ENCODE measurements at places on chromosomes 6 and 20.

DNA sequence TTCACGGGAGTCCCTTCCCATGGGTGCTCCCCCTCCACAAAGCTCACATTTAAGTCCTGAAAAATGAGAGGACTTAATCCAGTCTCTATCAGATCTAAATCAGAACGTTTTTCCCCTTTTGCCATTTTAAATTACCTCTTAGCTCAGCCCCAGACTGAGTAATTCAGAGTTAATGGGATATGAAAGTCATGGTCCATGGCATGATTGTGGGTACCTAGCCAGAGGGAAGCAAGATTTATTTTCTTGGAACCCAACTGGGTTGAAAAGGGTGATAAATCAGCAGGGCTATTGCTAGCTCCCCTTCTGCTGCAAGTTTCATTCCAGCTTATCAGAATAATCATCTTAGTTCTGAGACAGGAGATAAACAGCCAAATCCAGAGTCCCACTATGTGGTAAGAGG lies 320.2 kb upstream of the CHD6 start:
- no peaks in the 10 kb centered on the region for H3K4me1 ChIP-seq
- 0 out of 2 replicates have a peak, but pooled peaks cover 1% of the 10 kb centered on the region for H3K27me3 ChIP-seq
- no peak overlapping the region for H3K4me3 ChIP-seq
- no peak overlapping the region for H3K27ac ChIP-seq
- no peaks in the 10 kb centered on the region for H3K36me3 ChIP-seq

- H3K4me1 ChIP-seq, result peaks cover 29% of the 10 kb centered on the region
- DNase-seq, result peak; percentile 19
- H3K36me3 ChIP-seq, result no peaks in the 10 kb centered on the region
- no peak overlapping the region for H3K4me3 ChIP-seq
Measured at GRCh38 chr6:4931530-4932227, 72.2 kb downstream of the RPP40 start.

- H3K27me3 ChIP-seq, result no peaks in the 10 kb centered on the region
- H3K4me1 ChIP-seq, result no peaks in the 10 kb centered on the region
- no peaks in the 10 kb centered on the region for H3K36me3 ChIP-seq
Measured at GRCh38 chr20:53045941-53046340, 73.8 kb downstream of the TSHZ2 start.

- peak overlapping the region; percentile 92 for H3K27ac ChIP-seq
- peak overlapping the region; percentile 56 for H3K4me3 ChIP-seq
- no peaks in the 10 kb centered on the region for H3K36me3 ChIP-seq
- 0 out of 2 replicates have a peak, but pooled peaks cover 4% of the 10 kb centered on the region for H3K4me1 ChIP-seq
Measured at GRCh38 chr6:121437851-121438651, 2.6 kb downstream of the GJA1 start.

- no peaks in the 10 kb centered on the region for H3K36me3 ChIP-seq
- no peaks in the 10 kb centered on the region for H3K27me3 ChIP-seq
- no peak overlapping the region for H3K27ac ChIP-seq
Measured at GRCh38 chr6:6583836-6584235, 4.7 kb upstream of the LY86 start.

GRCh38 chr6:79630883-79631692 lies at the start of gene SH3BGRL2:
Gene SH3BGRL2, plus strand, starts transcription at chr6:79631329. Its CDS starts 133 bp downstream, at chr6:79631462.
- no peaks in the 10 kb centered on the region for H3K27me3 ChIP-seq
- H3K4me1 ChIP-seq, result peaks cover 32% of the 10 kb centered on the region
- H3K36me3 ChIP-seq, result no peaks in the 10 kb centered on the region
- H3K27ac ChIP-seq, result peak within 1 kb of the TSS; percentile 94

DNA sequence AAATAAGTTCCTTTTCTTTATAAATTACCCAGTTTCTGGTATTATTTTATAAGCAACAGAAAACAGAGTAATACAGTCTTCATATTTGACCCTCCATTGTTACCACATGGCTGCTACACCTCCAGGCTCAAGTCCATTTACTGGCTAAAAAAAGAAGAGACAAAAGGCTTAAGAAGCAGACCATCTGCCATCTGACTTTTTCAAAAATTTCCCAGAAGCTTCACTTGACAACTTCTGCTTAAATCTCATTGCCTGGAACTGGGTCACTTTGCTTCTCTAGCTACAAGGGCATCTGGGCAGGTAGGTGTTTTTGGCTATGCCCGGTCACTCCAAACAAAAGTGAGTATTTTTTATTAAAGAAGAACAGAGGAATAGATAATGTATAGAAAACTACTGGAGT lies 118.0 kb downstream of the GRM1 start:
- H3K27me3 ChIP-seq, result no peaks in the 10 kb centered on the region
- DNase-seq, result no peak
- H3K4me1 ChIP-seq, result no peaks in the 10 kb centered on the region
- no peaks in the 10 kb centered on the region for H3K36me3 ChIP-seq
- no peak overlapping the region for H3K4me3 ChIP-seq
